Posterior cingulate gyrus (tissue), 11 donors: ENCODE measurements at places on chromosomes 5 and 9.

DNA sequence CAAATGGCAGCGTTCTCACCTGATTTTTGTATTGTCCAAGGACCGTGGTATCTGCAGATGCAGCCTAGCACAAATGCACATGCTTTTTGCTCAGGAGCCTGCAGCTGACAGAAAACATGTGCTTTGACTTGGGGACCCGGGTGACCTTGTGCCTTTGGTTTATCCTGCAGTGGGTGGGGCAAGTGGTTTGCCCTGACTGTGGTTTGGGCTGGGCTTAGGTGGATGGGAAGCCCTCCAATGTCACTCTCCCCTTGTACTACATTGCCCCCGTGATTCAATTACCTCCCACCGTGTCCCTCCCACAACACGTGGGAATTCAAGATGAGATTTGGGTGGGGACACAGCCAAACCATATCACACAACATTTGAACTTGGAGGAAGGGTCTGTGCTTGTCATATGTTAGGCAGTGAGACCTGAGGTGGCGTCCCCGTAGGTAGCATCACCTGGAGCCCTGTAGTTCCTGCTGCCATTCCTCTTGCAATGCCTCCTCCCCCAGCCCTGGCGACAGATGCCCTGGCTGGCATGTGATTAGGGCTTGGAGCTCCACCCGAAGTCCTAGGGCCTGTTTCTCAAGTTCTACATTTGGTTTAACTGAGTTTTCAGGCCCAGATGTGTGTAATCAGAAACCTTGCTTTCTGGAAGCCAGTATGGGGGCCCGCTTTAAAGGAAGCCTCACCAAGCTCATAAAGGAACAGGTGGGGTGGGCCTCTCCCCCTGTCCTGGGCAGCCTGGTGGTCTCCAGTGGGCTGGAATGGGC is 2.1 kb downstream of the ANKRD33B start:
- DNase-seq, result no peak

- DNase-seq, result no peak
These were observed 60.0 kb downstream of the PAM start for GRCh38 chr5:102815084-102815483.

GRCh38 chr9:127398715-127399400 is 1.9 kb downstream of the SLC2A8 start:
- DNase-seq, result no peak

DNA sequence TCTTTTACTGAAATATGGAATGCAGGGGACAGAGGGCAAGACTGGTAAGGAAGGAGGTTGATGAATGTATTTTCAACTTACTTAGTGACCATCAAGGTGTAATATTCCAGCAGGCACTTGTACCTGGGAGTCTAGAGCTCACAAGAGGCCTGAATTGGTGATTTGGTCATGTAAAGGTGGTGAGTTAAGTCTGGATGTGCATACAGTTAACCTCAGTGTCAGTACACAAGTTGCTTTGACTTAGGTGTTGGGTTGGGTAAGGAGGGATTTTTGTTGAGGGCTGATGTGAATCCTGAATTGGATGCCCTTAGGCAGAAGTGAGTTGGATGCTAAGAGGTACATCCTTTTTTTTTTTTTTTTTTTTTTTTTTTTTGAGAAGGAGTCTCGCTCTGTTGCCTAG is 7.4 kb downstream of the SREK1 start:
- no peak for DNase-seq

DNA sequence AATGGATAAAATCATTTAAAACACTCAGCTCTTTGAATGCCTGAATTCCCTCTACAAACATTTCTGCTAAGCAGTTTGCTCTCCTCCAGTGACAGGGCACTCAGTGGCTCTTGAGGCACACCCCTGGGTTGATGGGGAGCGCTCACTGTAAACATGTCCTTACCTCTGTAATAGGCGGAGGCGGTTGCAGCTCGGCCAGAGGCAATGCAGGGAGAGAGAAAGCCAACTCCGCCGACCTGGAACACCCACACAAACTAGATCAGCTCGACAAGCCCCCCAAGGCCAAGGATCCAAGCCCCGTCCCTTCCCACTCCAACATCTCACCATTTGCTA is 329 bp downstream of the CDC23 start:
- no peak for DNase-seq

DNA sequence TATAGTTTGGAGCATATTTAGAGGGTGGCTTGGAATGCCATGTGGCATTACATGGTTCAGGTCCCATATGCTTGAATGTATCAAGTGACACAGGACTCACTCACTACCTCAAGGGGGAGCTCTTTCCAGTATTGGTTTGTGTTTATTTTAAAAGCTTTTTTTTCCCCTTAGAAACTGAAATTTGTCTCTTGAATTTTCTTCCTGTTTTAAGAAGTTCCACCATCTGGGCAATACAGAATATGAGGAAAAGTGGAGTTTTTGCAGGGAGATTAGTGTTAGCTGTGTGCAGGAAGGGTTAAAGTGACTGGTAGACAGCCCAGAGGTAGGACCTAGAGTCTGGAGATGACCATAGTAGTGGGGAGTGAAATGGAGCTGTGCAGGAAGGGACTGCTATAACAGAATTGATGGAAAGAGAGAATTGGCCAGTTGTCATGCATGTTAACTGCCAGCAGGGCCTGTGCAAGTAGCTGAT is 36.6 kb downstream of the CTNNA1 start:
- DNase-seq, result no peak

DNA sequence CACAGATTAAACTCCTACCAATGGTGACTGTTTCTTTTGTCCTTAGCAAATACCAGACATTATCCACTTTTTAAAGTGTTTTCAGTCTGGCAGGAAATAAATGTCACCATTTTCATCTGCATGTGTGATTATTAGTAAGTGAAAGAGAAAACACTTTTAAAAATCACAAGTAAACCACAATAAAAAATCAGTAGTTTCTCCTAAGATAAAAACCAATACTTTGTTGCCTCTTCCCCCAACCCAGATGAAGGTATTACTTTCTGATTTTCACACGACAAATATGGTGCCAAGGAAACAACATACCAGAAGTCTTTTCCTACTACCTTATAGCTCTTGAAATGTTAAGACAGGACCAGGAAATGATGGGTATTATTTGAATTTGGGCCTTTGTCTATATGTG is 11.5 kb upstream of the MAP3K1 start:
- no peak for DNase-seq

- no peak for DNase-seq
These were observed 132.0 kb downstream of the IZUMO3 start for GRCh38 chr9:24413651-24414050.

DNA sequence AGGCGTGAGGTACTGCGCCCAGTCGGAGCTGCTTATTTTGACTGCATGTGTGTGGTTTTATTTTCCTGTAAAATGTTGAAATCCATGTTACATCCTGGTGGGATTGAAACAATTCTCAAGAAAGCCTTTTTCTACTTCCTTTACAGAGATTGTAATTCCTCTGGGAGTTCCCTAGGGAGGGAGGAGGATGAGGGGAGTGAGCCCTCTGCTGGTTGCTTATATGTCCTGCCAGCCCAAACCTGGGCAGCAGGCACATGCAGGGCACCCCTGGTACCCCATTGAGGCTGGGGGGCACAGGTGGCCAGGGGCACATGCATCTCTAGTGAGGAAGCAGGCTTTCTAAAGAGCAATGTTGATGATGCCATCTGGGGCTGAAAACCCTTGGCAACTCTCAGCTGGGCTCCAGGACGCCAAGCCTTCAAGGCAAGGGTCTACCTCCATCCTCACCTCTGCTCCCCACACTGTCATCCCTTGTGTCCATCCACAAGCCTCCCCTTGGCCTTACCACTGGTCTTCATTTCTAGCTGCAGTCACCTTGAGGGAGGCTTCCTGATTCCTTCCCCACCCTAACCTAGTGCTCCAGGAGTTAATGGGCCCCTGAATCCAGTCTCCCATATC is 84.7 kb upstream of the TNFSF8 start:
- no peak for DNase-seq

DNA sequence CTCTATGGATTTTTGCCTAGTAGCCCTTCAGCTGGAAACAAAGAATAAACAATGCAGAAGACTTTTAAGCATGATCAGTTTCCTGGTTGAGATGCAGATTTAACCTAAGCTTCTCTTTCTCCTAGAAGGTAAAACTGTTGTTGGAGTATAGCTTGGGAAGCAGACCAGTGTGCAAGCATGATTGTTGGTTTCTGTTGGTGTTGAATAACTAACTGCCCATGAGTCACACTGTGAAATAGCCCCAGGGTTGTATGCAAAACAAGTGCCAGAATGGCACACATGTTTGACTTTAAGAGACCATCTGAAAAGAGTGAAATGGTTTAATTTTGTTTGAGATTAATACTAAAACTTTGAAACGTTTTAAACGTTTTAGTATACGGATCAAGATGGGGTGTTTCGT is 227.1 kb downstream of the ARHGEF28 start:
- no peak for DNase-seq

- no peak for DNase-seq
These were observed 16.9 kb downstream of the ADAMTSL1 start for GRCh38 chr9:18490641-18491370.

GRCh38 chr9:26892251-26893029 is at the start of gene CAAP1:
CAAP1 (minus strand) TSS chr9:26892802; CDS start chr9:26892715, 87 bp downstream.
- DNase-seq, result peak; percentile 98

GRCh38 chr5:123156577-123157296 is 67.7 kb downstream of the PRDM6 start:
- no peak for DNase-seq

DNA sequence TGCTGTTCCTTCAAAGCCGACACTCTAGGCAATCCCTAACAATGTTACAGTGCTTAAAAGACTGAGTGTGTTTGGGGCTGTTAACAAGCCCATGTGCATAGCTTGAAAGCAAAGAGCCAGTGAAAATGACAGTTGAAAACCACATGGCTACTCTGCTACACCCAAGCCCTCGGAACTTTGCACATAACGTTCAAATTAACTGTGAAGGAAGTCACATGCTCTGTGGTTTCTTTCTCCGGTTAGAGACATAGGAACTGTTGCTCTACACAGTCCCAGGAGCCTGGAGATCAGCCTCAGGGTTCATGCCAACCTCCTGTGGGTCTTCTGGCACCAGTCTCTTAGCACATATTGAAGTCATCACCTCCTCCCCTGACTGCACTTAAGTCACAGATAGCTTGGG is 51.1 kb downstream of the C9orf152 start:
- no peak for DNase-seq

DNA sequence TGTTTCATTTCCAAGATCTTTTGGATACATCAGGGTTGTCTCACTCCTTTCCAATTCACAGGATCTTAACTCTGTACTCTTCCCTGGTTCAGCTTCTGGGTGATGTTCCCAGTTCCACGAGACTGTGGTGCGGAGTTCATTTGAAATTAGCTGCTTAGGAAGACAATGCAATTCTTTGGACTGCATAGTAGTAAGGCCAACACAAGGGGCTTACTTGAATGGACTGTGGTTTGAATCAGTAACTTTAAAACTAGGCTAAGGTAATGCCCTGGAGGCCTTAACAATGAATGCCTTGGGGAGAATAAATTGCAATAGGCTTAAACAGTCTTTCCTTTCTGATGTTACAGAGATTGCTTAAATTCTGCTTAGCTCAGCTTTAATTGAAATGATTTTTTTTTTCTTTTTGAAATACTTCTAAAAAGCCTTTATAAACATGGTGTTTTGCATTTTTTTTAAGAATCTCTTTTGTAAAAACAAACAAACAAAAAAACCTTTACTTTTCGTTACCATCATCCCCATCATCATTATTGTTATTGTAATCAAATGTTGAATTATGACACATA is 133.8 kb upstream of the MEF2C start:
- DNase-seq, result no peak

DNA sequence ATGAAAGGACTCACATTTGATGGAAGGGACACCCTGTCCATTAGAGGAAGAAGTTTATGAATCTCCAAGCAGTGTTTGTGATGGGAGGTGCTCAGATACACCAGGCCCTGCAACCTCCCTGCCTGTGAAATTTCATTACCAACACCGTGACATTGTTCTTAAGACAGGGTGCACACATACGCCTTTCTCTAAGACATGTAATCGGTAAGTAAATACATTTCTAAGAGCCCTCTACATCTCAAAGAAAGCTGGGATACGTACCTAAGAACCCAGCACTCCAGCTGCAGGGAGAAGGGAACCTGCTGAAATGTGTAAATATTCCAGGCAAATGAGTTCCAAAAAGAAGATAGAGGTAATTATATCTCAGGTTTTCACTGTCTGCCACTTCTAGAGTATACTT is 125.0 kb upstream of the APC start:
- no peak for DNase-seq

DNA sequence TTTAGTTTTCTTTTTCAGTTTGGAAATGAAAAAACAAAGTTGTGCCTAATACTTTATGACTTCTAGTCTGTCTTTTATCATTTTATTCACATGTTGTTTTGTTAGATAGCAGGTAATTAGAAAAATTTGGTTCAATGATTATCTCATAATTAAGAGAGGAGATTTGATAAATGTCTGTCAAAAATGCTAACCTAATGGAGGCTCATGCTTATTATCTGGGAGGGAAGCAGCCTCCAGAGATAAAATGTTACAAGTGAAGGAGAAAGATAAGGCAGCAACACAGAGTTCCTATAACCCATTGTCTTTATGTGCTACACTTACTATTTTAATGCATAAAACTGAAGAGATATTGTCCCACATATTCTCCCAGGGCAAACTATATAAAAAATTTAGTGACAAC is 53.5 kb downstream of the SLC27A6 start:
- DNase-seq, result no peak

DNA sequence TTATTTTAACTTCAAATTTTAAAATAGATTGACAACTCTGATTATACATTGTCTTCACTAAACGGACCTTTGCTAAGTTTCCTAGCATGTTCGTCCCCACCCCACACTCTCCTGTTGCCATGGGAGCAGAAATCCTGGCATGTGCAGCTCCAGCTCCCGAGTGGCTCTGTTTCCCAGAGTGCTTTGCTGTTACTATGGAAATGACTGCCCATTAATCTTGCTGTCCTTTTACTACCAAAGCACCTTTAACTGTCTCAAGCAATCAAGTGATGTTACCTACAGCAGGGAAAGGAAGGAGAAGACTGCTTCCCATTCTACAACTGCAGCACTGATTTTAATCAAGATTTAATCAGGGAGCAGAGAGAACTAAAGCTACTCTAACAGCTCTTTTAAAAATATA is 212.0 kb upstream of the KIF2A start:
- peak; percentile 93 for DNase-seq

DNA sequence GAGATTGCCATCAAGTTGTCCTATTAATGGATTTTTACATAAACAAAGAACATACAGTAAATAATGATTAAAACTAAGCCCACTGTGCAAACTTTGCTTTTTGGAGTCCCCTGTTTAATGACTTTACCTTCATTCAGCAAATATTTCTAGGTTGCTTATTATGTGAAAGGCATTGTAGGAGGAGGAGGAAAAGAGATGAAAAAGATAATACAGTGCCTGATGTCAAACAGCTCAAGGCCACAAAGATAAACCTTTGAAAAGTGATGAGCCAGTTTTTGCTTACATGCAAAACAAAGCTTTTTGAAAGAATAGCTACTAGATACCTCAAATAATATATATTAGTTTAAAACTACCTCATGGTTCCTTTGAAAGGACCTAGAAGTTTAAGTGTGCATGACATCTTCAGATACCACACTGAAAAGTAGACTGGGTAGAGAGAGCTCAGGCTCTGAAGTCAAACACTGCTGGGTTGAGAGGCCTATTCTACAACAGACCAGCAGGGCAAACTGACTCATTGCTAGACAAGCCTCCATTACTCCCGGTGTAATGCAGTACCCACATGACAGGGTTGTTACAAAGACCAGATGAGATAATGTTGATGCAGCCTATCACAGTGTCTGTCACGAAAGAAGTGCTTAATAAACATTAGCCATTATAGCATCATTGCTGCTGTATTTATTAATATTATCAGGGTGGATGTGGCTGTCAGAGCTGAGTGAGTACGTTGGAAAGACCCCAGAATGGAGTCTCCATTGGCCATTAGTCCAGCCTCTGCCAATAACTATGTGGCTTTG is 11.8 kb downstream of the DEPDC1B start:
- no peak for DNase-seq
